ENCODE measurements at places on chromosomes 13 and 19. TPM values are rescaled to one million over a fixed set of nuclear protein-coding genes. Genes with fewer than 3 reads are reported as not detected.

- no peak for DNase-seq
Observed at GRCh38 chr13:60933638-60934037, 482.0 kb downstream of the PCDH20 start.

DNA sequence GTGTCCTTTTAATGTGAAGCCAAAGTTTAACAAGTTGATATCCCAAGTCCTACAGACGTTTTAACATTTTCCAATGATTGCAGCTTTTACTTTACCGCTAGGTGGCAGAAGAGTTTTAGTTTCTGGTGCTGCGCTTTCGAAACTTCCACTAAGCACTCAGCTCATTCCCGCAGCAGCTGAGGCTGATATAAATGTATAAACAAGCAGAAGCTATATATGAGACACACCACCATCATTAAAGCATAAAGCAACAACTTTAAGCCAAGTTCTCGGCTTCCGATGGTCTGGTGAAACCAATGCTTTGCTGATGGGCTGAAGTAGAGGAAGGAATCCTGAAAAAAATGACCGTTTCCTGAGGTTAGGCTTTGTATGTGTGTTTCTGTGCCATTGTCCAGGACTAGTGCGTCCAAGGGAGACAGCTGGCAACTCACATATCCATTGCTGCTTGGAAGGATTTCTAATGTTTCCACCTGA, 753.9 kb downstream of the OLFM4 start:
- no peak for DNase-seq

- DNase-seq: peak; percentile 17
Observed at GRCh38 chr13:38223089-38223488, 126.6 kb upstream of the UFM1 start.

DNA sequence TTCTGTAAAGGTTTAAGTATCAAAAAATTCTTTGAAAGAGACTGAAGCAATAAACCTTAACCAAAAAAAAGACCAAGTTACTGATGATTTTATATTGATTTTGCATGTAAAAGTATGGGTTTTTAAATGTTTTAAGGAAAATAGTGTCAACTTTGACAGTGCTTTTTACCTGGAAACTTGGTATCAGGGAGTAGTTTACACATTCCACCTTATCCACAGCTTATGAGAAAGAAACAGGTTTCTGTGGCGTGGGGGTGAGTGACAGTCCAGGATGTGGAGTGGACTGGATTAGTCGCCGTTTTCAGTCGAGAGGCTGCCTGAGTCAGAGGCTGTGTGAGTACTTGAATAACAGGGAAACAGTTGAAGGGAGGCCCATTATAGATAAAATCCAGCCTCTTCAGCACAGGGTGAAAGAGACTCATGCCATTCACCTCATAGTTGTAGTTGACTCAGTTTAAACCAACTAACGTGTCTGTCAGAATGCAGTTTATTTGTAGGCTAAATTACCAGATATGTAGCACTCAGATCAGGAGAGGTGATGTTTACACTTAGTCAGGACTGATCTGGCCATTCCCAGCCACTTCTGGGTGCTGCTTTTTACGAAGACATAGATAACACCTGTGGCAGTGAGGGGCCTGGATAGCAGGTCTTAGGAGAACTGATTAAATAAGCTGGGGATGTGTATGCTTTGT, 595 bp upstream of the GPR183 start:
- no peak for DNase-seq

Gene CLEC17A
- total RNA-seq: not detected

Gene MAP2K2
- total RNA-seq: 162 TPM

Gene TLE6
- total RNA-seq: 2.5 TPM

Gene ADGRE3
- not detected for total RNA-seq

All from H1 (cell line).